HCT116 (cell line): ENCODE measurements at places on chromosomes 2 and 18. TPM values are rescaled to one million over a fixed set of nuclear protein-coding genes. Genes with fewer than 3 reads are reported as not detected.

- no peak for DNase-seq
These were observed 1.5 kb downstream of the PROM2 start for GRCh38 chr2:95275601-95276243.

- DNase-seq: no peak
These were observed 20.2 kb upstream of the MRO start for GRCh38 chr18:50839996-50840395.

- no peak for DNase-seq
These were observed 64.9 kb downstream of the NCKAP5 start for GRCh38 chr2:133503323-133503722.

DNA sequence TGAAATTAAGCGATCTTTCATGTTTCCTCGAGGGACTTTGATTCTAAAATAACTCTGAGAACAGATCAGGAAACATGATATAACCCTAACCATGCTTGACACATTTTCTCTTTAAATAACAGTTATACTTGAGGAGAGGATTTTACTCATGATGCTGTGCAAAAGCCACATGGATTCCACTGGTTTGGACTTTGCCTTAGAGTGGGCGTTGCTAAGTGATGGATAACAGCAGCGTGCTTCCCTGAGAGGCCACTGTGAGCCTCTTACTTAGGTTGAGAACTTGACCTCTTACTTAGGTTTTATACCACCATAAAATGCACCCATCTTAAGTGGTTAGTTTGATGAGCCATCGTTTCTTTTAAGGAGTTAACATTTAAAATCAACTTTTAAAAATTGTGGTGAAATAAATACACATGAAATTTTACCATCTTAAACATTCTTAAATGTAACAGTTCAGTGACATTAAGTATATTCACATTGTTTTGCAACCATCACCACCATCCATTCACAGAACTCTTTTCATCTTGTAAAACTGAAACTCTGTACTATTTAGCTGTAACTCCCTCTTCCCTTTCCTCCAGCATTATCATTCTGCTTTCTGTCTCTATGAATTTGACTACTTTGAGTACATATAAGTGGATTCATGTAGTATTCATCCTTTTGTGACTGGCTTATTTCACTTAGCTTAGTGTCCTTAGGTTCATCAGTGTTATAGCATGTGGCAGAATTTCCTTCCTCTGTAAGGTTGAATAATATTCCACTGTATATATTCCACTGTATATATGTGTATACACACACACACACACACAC is 22.6 kb downstream of the ANXA4 start:
- no peak for DNase-seq

DNA sequence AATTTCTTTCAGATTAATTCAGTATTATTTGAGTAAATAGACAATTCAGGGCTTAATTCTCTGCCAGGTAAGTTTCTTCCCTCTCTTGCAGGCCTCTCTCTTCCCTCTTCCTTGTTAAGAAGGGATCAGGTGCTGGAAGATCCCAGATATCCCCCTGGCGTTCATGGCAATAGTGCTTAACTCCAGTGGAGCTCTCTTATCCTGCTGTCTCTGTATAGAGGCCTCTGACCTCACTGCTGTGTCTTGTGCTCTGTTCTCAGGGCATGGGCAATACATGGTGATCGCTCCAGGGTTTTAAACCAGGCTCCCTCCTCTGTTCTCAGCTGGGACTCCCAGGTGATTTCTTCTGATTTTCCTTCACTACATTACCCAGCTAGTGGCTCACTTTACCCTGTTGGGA is 226.8 kb downstream of the MC4R start:
- DNase-seq: no peak

DNA sequence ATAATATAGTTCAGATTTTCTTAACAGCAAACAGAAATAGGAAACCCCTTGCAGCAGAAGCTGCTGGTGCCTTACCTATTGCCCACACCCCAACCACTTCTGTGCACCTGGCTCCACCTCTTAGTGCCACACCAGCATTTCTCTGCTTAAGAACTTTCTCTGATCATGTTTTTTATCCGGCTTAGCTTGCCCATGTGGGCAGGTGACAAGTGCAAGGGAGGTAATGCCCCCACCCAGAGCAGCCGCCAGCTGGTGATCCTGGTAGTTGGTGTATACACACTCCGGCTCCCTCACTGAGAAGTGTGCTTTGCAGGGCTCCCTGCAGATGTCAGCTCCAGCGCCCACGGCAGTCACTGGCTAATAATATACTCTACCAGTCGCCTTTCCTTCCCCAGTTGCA is 126.3 kb downstream of the ALPK2 start:
- DNase-seq: no peak

- DNase-seq: no peak
These were observed 117.0 kb upstream of the TWIST2 start for GRCh38 chr2:238730881-238731280.

GRCh38 chr2:233094614-233095013 is 34.5 kb downstream of the INPP5D start:
- DNase-seq: no peak

- no peak for DNase-seq
These were observed 13.0 kb upstream of the RALB start for GRCh38 chr2:120239488-120240287.

DNA sequence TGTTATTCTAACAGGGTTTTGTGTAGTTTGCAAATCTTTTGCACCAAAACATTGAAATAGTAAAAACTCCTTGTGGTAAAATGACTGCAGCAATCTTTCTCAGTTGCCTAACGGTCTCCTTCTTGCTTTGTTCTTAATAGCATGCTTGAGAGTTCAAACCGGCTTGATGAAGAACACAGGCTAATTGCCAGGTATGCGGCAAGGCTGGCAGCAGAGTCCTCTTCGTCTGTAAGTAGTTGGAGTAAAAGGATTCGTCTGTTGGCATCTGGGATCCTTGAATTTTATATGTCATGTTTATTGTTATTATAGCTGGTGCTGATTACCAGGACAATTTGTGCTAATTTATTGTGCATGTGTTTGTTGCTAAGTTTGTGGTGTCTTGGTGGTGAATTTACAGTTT is 138.1 kb downstream of the DTNA start:
- no peak for DNase-seq

DNA sequence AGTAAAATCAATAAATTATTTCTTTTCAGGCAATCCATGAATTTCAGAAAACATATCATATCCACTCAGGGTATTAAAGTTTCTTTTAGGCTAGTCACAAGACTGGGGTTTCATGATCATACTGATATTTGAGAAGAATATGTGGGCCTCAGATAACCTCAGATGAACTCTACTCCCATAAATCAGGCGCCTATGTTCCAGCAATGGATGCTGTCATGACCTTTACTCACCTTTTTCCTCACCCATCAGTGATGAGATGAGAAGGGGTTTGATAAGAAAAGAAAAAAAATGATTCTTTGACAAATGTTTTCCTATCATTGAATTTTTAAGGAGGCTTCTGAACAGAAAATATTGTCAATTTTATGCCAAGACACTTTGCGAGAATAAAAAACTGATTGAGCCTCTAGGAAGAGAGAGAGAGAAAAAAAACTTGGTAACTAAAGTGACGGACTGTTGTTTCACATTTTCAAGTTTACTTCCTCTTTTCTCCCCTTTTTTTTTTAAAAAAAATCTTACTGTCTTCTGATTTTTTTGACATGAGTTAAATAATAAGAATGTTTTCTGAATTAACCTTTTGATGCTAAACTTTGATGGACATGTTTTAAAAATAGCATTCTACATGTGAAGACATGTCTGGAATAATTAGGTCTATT is 309.1 kb upstream of the MAP2 start:
- no peak for DNase-seq

GRCh38 chr2:8574196-8575037 is 107.4 kb upstream of the ID2 start:
- no peak for DNase-seq

DNA sequence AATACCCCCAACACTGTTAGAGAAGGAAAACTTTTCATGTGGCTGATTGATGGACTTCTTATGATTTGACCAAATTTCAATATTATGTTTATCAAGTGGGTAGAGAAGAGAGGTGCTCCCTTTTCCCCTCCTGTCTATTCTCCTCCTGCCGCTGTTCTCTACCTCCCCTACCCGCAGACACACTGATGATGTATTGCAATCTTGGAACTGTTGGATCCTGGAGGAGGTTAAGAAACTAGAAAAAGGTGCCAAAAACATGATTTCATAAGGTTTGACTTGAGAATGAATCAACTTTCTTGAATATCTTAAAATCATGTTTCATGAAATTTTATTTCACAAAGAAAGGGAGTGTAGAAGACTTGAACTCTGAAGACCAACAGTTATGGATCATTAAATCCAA is 125.8 kb downstream of the MEIS1 start:
- no peak for DNase-seq

DNA sequence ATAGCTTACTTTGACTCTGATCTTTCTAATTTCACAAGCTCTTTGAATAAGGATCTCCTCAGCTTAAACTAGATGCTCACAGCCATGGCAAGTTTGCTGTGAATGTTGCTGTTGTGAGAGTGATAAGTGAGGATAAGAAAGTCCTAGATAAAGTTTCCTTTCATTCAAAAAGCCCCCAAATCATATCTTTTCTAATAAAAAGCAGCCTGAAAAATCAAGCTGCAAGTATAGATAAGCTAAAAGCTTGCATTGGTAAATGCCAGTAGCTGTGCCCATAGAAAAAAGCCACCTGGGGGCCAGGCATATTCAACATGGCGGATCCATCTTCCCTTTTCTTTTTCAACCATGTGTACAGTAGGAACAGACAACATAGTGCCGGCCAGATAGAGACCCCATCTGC is 4.3 kb downstream of the NLRC4 start:
- no peak for DNase-seq

DNA sequence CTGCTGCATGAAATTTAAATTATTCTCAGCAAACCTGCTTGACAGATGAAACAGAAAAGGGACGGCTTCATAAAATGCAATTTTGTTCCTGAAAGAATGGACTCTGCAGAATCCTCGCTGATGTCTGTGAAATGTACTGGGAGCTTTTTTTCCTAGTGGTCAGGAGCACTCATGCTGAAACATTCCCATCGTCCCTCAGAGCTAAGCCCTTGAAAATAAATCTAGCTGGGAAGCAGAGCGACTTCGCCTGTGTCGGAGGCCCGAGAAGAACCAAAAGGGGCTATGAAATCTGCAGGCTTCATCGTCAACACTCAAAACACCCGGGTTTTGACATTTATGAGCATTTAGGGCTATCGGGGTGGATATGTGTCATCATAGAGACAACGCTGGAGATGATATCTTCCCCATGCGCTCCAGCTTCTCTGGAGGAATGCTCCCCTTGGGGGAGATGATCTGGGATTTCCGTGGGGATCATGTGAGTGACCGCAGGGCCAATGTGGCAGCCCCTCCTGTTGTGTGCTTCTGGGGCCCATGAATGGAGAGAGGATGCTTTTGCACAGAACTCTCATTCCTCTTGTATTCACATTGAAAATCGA is 182.3 kb downstream of the KLHL29 start:
- DNase-seq: no peak

GRCh38 chr18:2758309-2758708 is 88.5 kb upstream of the EMILIN2 start:
- no peak for DNase-seq

- DNase-seq: no peak
These were observed 1.6 kb downstream of the LONRF2 start for GRCh38 chr2:100320547-100321178.

- DNase-seq: no peak
These were observed 626.8 kb upstream of the ZEB2 start for GRCh38 chr2:145146691-145147090.

GRCh38 chr2:236657801-236658200 is 88.2 kb downstream of the ACKR3 start:
- DNase-seq: no peak

DNA sequence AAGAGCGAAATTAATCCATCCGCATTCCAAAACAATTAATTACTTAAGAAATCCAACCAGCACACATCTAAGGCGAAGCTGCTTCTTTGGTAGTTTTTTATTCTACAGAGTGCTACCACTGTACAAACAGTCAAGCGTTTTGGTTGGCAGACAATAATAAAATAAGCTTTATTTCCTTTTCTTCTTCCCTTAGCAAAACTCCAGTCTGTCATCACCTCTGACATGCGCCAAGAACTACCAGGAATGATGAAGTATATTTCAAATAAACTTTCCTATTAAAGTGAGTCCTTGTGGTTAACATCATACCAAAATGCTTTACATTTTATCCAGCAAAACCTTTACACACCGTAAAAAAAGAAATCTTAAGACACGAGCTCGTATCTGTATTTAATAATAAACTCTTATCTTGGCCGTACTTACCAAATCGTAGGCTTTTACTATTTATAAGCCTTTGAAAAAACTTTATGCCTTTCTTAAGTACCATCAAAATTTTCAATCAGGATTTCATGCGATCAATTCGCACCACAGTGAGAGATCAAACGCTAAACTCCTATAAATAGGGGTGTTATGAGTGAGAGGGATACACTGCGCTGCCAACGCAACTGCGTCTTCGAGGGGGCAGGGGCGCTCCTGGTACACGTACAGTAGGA is 1.3 kb downstream of the ATL2 start:
- DNase-seq: no peak

DNA sequence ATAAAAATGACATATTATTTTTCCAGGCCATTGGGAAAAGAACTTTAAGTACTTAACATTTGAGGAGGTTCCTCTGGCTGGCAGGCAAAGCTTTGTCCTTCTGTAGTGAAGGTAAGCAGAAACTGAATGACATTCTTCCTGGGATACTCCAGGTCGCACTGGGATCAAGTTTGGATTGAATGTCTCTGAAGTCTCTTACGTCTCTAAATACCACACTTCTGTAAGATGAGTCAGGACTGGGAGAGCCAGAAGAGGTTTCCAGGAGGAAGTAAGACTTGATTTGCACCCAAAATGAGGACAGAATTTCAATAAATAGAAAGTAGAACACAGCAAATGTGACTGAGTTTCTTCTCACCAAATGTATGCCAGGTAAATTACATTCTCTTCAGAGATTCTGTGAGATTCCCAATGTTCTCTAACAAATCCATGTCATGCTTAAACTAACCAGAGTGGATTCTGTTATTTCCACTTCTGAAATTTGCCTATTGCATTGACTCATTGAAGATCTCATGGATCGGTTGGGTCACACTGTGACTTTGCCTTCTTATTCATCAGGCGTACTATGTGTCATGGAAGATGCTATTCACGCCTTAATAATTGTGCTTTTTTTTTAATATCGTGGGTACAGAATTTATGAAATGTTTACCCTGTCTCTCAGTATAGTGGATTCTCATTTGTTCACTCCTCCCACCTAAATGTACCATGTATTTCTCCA is 25.5 kb upstream of the VIT start:
- no peak for DNase-seq

GRCh38 chr18:58753976-58754375 is 82.7 kb downstream of the MALT1 start:
- DNase-seq: no peak

Gene ASNSD1
- 33.6 TPM for total RNA-seq

Gene ANKRD29
- 8.8 TPM for total RNA-seq

Gene ICOS
- total RNA-seq: not detected

Gene SERPINB11
- total RNA-seq: not detected

Gene METTL21A
- total RNA-seq: 25.7 TPM
